Stimulated activated CD8-positive, alpha-beta memory T cell treated with anti-CD3 and anti-CD28 coated beads, Interleukin-7, amount 100 ng/mL, for 1 hour (primary cell): ENCODE measurements at places on chromosomes 6 and 20.

DNA sequence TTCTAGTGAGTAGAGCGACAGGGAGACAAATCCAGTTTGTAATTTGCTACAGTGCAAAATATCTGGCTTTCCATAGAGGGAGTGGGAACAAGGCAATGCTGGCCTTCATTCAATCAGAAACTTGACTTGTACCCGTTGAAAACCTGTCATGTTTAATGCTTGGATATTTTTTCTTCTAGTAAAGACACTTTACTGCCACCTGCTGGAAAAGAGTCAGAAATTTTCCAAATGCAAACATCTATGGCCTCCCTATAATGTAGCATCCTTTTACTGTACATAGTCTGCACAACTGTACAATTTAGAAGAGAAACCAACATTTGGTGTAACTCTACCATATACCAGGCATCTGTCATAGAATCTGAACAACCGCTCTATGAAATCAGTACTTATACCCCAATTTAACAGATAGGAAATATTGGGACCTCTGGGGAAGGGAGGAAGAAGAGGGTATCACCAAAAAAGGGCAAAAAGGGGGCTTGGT is 16.7 kb upstream of the TBC1D20 start:
- no peak for DNase-seq

GRCh38 chr6:167455371-167455770 is 130.5 kb downstream of the TTLL2 start:
- DNase-seq = no peak

- no peak for DNase-seq
Measured at GRCh38 chr6:34102099-34102656, 43.7 kb downstream of the GRM4 start.

DNA sequence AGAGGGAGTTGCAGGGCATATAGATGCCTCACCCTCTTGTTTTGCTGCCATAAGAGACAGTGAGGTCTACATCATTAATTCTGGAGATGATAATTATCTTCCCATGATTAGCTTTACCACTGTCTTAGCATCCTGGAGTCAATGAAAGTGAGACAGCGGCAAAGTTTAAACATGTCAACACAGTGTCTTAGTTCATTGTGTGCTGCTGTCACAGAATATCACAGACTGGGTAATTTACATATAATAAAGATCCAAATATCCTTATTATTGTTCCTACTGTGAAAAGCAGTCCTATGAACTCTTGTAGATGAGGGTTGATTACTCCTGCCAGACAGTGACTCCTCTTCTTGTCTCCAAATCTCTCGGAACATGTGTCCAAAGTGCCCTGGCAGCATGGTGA is 658.6 kb upstream of the ADGRB3 start:
- DNase-seq = no peak

DNA sequence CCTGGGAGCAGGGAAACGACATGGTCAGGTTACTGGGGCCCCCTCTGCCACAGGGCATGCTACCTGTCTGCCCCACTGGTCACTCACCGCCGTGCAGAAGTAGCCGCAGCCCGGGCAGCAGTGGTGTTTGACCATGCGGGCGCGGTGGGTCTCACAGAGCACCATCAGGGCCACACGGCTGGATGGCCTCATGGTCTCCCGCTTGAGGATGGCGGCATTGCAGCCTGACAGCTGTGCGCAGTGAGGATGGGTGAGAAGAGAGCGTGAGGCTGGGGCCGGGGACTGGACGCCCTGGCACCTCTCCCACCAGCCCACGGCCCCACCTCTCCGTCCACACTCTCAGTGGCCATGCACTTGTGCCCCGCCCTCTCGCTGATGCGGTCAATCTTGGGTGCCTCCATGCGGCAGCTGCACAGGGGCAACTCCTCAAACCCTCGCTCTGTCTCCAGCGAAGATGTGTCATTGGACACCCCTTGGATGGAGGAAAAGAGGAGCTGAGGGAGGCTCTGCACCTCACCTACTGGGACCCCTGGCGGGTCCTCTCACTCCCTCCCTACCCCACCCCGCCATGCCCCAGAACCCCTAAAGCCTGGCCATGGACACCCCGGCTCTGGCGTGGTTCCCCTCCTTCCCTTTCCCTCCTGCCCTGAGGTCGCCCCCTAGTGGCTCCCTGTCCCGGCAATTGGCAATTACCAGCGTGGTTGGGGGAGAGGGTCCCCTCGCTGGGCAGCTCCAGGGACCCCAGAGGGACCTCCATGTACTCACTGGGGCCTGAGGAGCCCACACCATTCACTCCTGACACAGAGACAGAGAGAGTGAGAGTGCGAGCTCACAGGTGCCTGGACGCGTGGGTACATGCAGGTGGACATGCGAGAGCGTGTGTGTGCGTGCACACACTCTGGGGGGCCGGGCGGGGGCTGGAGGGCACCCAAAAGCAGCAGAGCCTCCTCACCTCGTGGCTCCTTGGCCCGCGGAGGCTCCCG is 8.9 kb downstream of the EHMT2 start:
- DNase-seq = peak; percentile 38
